ENCODE measurements at places on chromosomes 11 and 22.

DNA sequence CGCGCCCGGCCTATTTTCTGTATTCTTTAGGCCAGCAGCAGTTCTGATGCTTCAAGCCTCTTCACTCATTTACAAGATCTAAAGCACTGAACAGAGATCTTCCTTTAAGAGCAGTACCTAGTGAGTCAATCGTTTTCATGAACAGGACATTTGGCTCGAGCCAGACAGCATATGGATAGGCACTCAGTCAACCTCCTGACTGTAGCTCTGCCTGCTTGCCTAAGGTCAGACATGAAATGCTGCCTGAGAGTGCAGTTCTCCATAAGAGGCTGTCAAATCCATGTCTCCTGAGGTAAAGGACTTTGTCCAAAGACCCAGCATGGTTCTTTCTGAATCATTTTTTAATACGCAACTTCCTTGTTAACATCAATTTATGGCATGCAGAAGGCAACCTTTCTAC lies 941.2 kb downstream of the DLG2 start:
- DNase-seq: no peak

- peak; percentile 21 for DNase-seq
Measured at GRCh38 chr11:107457205-107457557, 444 bp downstream of the CWF19L2 start.

GRCh38 chr22:20459862-20460261 lies 22.2 kb upstream of the SCARF2 start:
- no peak for DNase-seq

DNA sequence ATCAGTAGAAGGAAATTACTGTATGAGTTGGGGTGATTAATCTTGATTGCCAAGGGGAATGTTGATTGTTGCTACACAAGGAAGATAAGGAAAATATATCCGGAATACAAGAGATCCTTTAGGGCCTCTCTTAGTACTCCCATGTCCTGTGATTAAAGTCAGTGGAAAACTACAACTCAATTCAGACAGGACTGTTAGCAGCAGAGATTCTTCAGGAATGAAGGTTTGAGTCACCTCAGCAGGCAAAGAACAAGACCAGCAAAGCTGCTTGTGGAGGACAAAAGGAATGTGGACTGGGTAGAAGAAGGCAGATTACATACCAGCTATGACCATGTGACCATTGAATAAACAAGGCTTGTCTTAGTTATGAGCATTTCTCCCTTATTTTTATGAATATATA lies 478.2 kb downstream of the BUD13 start:
- no peak for DNase-seq

- no peak for DNase-seq
Measured at GRCh38 chr22:21845558-21846453, 21.6 kb downstream of the MAPK1 start.
